ENCODE measurements at places on chromosomes 16 and 17.

- no peak for DNase-seq
These were observed 129.4 kb downstream of the ZNF778 start for GRCh38 chr16:89346869-89347268.

- DNase-seq: no peak
These were observed 41.3 kb downstream of the GINS3 start for GRCh38 chr16:58433569-58433951.

DNA sequence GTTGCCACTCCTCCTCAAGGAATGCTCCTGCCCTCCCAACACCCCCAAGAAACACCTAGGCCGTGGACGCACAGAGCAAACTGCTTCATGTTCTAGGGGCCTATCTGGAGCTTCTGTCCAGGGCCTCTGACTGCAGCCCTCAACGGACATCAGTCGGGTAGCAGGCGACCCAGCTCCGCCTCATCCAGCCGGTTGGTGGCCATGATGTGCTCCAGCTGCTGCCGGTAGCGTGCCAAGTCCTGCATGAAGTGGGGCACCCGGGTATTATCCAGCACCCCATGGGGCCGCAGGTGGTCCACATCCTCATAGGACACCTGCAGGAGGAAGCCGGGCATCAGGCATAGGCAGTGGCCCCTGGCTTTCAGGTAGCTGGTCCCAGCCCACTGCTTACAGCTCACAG is 6.3 kb downstream of the NOL3 start:
- DNase-seq: no peak

- DNase-seq: no peak
These were observed 1748.9 kb downstream of the TP53TG3F start for GRCh38 chr16:35208001-35208935.
